Activated CD4-positive, alpha-beta T cell treated with anti-CD3 and anti-CD28 coated beads for 36 hours (primary cell): ENCODE measurements at places on chromosomes 6 and 20. TPM values are rescaled to one million over a fixed set of nuclear protein-coding genes. Genes with fewer than 3 reads are reported as not detected.

GRCh38 chr20:19807946-19808330 lies 49.9 kb downstream of the RIN2 start:
- no peak for DNase-seq

DNA sequence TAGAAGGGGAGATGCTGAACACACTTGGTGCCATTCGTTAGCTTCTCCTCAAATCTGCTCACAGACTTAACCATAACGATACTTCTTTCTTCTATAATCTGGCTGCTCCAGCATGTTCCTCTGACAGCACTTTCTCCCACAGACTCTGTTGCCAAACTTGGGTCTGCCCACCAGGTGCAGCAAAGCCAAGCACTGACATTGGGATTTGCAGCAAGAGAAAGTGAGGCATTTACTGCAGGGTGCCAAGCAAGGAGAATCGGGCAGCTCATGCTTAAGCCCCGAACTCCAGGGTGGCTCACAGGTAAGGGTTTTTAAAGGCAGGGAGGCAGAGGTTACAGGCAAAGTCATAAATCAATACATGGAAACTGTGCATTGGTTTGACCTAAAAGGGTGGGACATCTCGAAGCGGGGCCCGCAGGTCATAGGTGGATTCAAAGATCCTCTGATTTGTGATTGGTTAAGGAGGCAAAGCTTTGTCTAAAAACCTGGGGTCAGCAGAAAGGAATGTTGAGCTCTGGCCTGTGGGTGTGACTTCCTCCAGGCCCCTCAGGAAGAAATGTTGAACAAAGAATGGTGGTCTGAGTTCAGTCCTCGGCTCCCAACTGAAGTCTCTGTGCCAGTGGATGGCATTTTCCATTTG lies 25.1 kb upstream of the PNPLA1 start:
- DNase-seq, result no peak

DNA sequence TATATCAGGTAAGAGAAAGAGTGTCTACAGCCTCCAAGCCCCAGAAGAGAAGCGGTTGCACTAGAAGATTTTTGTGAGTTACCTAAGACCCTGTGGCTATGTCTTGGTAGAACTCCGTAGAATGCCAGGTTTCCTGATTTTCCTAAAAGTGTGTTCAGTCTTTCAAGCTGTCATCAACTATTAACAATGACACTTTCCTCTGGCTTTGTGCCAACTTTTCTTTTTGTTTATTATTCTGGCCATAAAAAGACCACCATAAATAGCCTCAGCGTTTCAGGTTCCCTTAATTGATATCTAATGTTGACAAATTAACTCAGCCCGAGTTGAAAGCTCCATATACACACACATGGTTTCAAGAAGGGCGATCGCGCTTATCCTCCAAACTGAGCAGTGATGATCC lies 1.2 kb downstream of the PAK5 start:
- DNase-seq, result no peak

- no peak for DNase-seq
These were observed 210.3 kb upstream of the ARG1 start for GRCh38 chr6:131362696-131363095.

DNA sequence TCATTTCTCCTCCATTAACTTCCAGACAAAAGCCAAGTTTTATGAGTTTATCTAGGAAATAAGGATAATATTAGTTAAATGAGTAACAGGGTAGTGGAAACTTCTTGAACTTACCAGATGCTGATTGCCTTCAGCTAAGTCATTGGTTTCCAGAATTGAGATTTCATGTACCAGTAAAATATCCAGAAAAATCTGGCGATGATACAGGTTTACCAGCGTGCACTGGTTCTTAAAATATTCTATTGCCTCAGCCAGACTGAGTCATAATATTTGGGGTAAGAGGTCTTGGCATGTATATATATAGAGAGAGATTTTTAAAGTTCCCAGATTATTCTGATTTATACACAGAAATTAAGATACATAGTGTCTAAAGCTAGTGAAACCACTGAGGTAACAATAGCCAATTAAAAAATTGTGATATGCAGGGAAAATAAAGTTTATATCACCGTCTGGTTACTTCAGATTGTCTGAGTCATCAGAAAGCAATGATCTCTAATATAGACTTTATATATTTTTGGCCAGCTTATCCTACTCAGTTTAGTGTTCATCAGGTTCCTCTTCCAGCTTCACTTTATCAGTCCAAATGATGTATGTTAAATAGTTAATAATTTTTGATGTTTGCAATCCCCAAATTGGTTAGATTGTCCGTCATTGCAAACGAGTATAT lies 39.5 kb upstream of the SDHAF4 start:
- DNase-seq, result no peak

DNA sequence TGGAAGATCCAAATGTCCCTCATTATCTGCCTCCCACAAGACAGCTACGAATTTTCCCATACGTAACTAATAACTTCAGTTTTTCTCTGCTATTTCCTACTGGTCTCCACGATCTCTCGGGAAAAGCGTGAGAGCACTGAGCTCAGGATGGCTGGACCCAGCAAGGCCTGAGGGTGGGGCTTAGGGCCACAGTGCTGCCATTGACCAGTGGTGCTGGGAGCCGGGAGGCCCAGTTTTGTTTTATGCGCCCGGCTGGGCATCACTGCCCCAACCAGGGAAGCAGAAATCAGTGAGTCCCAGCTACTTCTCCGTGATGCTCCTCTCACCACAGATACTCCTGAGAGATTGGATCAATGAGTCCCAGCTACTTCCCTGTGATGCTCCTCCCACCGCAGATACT lies 238.4 kb downstream of the LY86 start:
- no peak for DNase-seq

DNA sequence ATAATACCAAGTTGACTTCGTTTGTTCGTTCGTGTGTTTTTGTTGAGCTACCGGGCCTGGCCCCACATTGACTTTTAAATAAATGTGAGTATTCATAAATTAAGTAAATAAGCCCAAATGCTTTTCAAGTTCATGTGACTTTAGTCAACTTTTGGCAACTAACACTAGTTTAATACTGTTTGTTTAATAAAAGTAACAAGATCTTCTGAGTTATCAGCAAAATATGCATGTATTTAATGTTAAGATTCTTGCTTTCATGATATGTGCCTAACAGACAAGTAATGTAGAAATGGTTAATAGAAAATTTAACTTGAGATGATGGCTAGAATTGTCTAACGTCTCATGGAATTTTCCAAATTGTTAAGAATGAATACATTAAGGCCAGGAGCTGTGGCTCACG lies 38.7 kb upstream of the ECI2 start:
- no peak for DNase-seq

- no peak for DNase-seq
These were observed 631.2 kb upstream of the SYNCRIP start for GRCh38 chr6:86273936-86274335.

- no peak for DNase-seq
These were observed 523.2 kb upstream of the JARID2 start for GRCh38 chr6:14722704-14723103.

DNA sequence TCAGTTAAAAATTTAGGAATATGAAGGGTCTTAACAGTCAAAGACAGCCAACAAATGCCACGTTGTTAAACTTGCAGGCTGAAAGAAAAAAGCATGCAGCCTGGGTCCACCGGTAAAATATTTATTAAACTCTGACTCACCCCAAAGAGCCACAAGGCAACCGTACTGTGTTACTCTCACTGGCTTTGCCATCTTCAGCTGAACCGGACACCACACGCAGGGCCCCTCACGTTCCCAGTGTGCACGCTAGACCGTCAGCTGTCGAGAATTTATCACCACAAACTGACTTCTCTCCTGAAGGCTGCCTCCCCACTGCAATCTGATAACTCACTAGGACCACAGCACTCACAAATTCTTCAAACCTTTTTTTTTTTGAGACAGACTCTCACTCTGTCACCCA lies 30.7 kb downstream of the HUS1B start:
- DNase-seq, result no peak

GRCh38 chr6:78615430-78615904 lies 251.9 kb upstream of the IRAK1BP1 start:
- DNase-seq, result no peak

DNA sequence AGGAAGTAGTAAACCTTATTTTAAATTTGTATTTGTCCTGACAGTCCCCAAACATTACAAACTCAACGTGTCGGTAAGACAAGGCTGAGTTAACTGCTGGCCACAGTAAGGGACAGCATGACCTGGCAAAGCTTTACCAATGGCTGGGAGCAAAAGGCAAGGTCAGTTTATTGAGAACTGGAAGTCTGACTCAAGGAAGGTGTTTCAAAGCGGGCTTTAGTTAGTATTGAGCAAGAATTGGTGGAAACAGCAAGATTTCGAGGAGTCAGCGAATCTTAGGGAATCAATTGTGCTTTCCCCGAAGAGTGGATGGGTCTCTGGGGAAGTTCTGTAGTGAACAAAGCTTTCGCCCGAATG lies 885 bp upstream of the GZF1 start:
- DNase-seq, result no peak

- no peak for DNase-seq
These were observed 28.3 kb downstream of the SLC22A3 start for GRCh38 chr6:160376445-160376844.

DNA sequence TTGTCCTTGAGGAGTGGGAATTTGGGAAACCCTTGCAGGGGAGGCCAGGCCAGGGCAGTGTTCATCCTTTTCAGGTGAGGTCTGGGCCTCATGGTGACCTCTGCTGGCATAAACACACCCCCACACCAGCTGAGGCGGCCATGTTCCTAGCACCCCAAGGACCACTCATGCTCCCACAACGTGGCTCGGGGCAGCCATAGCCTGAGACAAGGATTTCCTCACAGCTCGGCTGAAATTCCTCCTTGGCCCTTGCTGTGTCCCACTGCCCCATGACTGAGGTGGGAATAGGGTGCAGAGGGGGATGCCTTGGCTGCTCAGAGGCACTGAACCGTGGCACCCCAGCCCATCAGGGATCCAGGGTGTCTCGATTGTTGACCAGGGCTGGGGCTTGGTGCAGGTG lies 27.3 kb upstream of the SPDEF start:
- DNase-seq, result peak; percentile 47

DNA sequence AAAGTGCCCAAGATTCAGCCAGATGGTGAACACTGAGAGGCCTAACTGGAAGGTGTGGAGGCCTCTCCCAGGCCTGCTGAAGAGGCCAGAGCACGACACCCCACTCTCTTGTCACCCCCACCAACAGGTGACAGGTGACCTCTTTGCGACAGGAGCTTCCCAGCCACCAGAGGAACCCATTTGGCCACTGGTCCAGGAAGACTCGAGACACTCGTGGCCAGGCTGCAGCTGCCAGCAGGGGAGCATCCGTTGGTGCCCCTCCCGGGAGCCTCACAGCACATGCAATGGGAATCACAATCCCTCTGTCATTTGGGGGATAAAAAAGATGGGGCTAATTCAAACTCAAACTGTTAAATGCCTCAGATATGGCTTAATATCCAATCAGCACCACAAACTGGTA lies 163.4 kb downstream of the INSM1 start:
- DNase-seq, result no peak

Gene TMEM217
- total RNA-seq, result 2.5 TPM

Gene RUNX2
- 14.6 TPM for total RNA-seq

Gene CDH26
- 0.91 TPM for total RNA-seq
